ENCODE measurements at places on chromosomes 7 and 10.

DNA sequence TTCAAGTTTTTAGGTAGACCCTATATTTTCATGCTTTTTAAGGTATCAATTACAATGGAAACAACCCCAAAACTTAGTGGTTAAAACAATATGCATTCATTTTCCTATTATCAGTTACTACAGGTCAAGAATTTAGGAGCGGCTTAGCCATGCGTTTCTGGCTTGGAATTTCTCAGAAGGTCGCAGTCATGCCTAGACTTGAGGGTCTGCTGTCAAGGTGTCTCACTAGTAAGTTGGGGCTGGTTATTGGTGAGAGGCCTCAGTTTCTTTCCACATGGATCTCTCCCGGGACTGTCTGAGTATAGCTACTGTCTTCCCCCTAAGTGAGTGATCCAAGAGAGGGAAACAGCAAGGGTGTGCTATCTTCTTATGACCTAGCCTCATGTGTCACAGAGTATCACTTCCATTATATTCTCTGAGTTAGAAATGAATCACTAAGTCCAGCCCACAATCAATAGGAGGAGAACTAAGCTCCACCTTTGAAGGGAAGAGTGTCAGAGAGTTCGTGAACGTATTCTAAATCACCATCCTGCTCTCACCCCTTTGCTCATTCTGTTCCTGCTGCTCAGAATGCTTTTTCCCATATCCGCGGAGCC is 80.5 kb downstream of the RTKN2 start:
- DNase-seq: no peak

DNA sequence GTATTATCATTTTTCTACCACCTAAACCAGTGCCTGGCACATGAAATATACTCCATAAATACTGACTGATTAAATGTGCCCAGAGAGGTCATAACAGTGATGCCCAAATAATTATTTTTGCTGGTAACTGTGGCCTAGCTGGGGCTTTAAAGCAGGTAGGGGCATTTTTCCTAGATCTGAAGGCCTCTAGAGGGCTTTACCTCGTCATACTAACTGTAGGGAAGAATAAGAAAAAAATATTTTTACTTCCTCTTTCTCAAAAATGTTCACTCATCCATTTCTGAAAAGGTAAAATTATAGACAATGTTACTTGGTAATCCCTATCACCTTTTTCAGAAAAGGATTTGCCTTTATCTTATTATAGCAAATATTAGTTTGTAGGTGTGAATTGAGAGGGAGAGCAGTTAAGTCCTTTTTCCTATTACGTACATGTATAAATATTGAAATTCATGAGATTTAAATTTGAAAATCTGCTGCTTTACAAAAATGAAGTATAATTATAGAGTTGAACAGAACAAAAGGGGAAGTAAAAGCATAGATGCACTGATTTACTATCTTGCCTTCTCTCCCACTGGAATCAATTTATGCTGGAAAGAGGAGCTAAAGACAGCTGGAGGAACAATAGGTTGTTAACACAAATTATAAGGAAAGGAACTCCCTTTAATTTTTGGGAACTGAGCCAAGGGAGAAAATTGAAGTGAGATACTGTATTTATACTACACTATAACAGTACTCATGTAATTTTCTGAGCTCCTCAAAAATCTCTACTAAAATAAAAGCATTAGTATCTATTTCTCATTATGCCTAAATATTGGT is 71.5 kb upstream of the NOBOX start:
- DNase-seq: no peak

DNA sequence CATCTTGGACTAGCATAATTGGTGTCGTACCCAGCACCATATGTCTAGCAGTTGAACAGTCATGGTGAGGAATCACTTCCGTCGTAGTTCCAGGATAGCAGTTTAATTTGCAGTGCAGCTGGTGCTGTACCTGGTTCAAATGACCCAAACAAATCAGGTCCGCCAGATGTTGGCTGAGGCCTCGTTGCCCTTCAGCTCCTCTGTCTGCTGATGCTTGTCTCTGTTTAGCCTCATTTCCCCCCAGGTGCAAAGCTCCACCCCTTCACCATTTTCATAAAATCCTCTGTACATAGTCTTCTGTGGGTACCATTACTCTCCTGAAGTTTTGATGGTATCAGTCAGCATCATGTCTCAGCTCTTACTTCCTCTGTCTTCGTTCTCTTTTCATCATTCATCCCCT is 35.1 kb downstream of the UMAD1 start:
- DNase-seq: no peak

DNA sequence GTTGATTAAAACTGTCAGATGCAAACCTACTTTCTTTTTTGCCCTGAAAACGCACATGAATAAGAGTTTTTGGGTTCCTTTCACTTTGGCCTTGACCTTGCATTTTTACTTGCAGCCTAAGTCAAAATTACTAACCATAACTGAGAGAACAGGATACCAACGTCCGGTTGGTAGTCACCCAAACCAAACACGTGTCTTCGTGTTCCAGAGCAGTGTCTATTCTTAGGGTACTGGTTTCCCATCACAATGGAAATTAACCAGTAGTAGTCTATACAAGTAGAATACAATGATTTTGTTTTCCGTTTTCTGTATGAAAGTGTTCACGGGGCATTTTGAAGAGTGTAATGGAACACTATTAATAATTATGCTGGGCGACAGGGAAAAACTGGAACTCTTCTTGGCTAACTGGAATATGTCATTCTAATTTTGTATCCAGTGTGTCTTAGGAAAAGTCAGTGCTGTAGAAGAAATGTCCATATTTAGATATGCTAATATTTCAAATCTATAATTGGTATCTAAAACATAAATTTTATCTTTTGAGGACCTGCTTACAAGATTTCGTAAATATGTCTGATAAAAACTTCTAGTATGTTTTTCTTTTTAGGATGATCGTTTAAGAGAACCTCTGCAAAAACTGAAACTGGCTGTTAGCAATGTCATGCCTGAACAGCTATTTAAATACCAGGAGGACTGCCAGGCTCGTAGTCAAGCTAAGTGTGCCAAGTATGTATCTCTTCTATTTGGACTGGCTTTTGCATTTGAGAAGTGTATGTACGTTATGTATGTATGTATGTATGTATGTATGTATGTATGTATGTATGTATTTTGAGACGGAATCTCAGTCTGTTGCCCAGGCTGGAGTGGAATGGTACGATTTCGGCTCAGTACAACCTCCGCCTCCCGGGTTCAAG is 40.9 kb downstream of the UBN2 start:
- no peak for DNase-seq

DNA sequence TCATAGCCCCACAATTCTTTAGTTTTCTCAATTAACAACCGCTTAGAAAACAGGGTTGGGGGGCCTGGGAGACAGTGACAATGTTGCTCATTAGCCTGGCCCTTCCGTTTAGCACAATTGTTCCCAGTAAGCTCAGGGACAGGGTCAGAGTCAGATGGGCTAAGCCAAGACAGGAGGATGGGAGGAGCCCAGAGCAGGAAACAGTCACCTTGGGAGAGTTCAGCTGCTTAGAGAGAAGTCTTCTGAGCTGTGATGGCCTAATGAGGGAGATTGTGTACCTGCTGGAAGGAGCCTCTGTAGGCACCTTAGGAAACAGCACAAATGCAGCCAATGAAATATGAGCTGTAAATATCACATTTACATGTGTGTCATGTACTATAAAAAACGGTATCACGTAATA is 35.9 kb downstream of the SVOPL start:
- no peak for DNase-seq

DNA sequence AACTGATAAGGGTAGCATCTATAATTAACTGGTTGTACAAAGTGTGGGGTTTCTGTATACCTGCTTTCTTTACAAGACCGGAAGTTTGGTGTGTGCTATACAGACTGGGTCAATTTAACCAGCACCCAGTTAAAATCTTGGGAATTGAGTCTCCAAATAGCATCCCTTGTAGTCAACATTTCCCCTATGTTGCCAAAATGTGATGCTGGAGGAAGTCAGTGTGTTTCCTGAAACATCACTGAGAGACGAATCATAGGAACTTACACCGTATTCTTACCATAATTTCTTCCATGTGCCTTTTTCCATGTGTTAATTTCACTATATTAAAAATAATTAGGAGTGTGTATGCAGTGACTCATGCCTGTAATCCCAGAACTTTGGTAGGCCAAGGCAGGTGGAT is 1.7 kb downstream of the AKR1C4 start:
- DNase-seq: no peak

- no peak for DNase-seq
These were observed 148.8 kb downstream of the NRBF2 start for GRCh38 chr10:63281967-63282366.

Data from SK-N-SH (cell line).